Progenitor cell of endocrine pancreas (in vitro differentiated cells): ENCODE measurements at places on chromosomes 11 and 22.

- no peak for DNase-seq
These were observed 17.1 kb downstream of the TIMP3 start for GRCh38 chr22:32818446-32819115.

DNA sequence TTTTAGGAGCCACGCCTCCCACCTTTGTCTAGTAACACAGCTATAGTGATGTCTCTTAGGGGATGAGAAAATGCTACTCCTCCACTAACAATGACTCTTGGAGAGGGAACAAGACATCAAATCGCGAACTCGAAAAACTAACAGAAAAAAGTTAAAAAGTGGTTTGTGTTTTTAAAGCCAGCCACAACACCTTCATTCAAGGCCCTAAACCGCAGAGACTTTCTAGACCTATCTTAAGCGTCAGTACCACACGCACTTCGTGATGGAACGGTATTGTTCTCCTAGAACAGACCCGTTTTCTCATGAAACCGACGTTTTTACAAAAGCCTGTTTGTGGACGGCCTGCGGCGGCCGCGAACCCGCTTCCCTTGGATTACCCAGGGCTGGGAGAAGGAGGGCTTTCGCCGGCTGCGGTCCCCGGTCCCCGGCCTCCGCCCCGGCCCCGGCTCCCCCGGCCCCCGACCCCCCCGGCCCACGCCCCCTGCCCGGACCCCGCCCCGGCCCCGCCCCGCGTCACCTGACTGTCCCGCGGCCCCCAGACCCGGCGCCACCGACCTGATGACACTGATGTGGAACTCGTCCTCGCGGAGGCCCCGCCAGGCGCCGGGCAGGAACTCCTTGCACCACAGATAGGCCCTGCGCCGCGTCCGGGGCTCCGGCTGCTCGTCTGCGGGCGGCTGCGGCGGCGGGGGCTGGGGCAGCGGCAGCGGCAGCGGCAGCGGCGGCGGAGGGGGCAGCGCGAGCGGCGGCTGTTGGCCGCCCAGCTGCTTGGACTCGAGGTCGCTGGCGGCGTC is 718 bp downstream of the CHKA start:
- DNase-seq = peak; percentile 47

GRCh38 chr11:82683029-82683428 is 50.6 kb downstream of the FAM181B start:
- DNase-seq = no peak

DNA sequence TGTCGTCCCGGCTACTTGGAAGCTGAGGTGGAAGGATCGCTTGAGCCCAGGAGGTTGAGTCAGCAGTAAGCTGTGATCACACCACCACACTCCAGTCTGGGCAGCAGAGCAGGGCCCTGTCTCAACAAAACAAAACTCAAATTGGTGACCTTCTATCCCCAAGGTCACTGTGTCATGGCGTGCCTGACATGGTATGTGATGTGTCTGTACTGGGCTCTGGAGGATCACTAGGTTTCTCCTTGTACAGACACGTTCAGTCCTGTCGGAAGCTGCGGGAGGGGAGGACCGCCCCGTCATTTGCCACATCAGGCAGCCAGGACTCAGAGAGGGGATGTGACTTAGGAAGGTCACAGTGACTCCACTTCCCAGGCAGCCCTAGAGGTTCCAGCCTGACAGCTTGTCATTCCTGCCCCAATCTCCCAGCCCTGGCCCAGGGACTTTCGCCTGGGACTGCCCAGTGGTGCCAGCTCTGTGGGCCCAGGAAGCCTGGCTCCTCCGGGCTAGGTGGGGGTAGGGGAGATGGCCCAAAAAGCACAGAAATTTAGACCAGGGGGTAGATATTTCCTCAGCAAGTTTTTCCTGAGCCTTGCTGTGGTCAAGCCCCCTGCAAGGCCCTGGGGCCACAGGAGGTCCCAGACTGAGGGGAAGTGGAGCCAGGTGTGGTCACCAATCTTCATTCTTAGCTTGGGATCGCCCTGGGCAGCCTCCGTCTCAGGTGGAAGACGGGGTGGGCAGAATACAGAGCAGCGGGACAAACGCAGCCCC is 53.2 kb downstream of the TRIOBP start:
- no peak for DNase-seq

GRCh38 chr11:68118706-68119448 is 2.3 kb downstream of the CHKA start:
- DNase-seq = no peak
